ENCODE measurements at places on chromosomes 5 and 9.

- no peak for DNase-seq
Measured at GRCh38 chr5:115962565-115963402, 509 bp downstream of the LVRN start.

DNA sequence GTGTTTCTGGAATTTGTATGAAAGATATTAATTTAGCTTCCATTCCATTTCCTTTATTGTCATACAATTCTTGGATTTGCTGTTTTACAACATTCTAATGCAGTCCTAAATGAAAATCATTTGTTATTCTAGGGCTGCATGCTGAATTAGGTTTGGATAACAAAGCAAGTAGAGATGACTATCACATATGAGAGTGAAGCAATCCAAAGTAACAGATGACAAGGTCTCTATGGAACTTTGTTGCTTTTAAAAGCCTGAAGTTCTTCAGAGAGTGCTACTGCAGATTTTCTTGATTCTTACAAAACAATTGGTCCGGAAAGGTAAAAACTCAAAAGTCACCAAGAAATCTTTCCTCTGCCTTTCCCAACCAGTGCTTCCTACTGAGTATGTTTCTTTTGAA is 56.9 kb upstream of the VCAN start:
- no peak for DNase-seq

GRCh38 chr5:91146905-91147600 is 236.1 kb downstream of the ARRDC3 start:
- no peak for DNase-seq

DNA sequence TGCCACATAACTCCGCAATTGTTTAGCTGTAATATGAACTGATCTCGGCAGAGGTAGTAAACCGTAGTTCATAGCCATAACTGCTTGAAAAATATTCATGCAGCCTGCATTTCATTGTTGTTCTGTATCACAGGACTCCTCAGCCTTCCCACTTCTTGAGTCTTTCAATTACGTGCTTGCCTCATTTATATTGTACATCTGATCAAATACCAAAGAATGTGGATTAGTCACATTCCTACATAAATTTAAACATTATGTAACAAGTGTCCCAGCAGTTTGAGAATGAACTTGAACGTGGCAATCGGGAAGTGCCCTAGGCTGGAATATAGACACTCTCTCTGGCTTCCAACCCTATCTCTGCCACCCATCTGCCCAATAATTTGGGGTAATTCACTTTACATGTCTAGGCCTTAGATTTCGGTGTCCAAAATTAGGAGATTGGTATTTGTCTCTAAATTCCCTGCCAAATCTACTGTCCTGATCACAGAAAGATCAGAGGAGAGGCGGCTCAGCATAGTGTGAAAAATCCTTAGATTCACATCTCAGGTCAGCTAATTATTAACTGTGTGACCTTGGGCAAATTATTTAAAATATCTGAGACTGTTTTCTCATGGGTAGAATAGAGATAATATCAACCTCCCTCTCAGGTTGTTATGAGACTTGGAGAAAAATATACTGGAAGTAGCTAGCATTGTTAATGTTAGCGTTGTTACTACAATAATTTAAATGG is 215.1 kb upstream of the RFX3 start:
- no peak for DNase-seq

DNA sequence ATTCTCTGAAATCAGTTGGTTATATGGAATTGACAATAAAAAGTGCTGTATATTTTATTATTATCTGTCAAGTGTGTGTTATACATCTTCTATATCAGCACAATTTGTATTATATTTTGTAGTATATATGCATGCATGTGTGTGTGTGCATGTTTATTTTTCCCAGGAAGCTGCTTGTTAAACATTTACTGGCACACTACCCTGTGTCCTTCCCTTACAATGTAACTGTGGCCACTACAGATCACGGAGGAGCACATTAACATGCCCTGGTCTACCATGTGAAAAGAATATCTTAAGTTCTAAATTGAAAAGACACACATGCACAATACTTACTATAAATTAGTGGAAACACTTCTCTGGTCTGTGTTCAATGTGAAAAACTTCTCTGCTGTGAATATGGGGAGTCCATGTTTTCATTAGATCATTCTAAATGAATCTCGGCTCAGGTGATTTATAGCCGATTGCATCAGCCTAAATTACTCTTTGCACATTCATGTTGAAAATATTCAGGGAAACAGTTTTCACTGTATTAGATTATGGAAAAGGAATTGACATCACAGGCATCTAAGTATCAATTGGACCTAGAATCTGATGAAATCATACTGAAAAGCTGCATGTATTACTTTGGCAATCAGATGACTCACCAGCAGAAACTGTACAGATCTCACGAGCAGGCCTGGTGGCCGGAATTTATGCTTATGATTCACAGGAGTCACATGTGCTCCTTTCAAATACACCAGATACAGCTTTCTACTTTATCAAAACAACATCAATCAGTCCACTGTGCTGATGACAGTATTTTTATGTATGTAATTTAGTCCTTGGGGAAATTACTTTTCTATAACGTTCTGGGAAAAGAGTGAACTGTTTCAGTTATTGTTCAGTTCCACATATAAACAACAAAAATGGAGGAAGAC is 39.4 kb downstream of the LURAP1L start:
- no peak for DNase-seq
